ENCODE measurements at places on chromosomes 1 and 21.

DNA sequence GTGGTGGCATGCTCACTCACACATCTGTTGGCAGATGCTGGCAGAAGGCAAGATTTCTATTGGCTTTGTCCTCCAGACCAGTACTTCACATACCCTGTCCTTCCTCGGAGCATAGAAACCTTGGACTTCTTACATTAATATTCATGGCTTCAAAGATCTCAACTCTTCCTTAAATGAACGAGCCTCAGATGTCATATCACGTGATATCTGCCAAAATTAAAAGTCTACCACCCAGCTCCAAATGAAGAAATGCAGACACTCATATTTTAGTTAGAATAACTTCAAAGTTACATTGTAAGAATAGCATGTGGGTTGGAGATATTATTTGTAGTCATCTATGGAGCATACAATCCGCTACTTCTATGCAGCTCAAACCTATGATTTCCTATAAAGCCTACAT, 1994.9 kb downstream of the NCAM2 start:
- DNase-seq: no peak

GRCh38 chr1:235783148-235783776, 83.4 kb downstream of the LYST start:
- DNase-seq: peak; percentile 80

DNA sequence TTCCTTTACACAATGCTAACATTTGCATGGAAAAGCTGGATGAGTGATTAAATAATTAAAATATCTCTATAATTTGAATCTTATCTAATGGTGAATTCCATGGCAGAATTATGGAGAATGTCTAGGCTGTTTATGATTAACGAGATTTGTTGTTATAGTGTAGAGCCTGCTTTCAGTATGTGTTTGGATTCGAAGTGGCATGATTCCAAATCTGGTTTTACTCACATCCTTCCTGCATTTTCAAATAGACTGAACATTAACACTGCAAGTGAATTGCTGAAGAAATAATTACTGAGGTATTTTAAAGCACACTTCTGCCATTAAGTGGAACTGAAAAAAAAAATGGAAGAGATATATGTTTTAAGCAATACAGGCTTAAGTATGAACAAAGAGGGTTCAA, 5.1 kb upstream of the NEK7 start:
- DNase-seq: peak; percentile 31

- DNase-seq: no peak
Observed at GRCh38 chr1:196063952-196064351, 544.3 kb downstream of the KCNT2 start.

- DNase-seq: no peak
Observed at GRCh38 chr1:206580438-206581113, 31.7 kb downstream of the EIF2D start.

DNA sequence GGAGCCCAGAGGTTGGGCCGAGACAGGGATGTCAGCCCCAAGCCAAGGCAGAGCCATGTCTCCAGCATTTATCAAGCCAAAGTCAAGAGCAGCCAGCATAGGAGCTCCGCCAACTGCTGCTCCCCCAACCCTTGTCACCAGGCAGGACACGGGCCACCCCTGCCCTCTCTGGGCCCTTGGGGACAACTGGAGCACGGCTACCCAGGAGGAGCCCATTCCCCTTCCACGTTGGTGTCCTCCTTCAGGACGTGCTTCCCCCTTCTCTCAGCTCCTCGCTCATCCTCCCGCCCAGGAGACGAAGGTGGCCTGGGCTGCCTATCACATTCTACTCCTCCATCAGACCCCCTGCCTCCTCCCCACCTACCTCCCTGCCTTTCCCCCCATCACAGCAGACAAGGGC, 19.9 kb upstream of the PEF1 start:
- no peak for DNase-seq

- no peak for DNase-seq
Observed at GRCh38 chr1:19792237-19793002, 7.3 kb downstream of the TMCO4 start.

Data from ELR (cell line).